ENCODE measurements at places on chromosomes 16 and 17.

- DNase-seq, result no peak
Measured at GRCh38 chr17:6547336-6547735, 9.0 kb downstream of the PITPNM3 start.

DNA sequence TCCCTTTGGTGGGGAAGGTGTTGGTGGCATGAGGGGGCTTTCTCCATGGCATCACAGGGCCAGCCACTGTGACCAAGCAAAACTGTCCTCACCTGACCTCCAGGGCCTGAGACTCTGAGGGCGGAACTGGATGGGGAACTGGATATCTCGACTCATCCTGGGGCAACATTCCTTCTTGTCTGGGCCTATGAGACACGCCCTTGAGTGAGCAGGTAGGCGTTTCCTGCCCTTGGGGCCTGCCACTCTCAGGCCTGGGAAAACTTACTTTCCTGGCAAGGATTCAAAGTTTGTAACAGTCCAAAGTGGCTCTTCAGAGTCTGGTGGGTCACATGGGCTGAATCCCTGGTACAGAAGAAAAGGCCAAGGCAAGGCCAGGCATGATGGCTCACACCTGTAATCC is 9.6 kb downstream of the MT1X start:
- no peak for DNase-seq

DNA sequence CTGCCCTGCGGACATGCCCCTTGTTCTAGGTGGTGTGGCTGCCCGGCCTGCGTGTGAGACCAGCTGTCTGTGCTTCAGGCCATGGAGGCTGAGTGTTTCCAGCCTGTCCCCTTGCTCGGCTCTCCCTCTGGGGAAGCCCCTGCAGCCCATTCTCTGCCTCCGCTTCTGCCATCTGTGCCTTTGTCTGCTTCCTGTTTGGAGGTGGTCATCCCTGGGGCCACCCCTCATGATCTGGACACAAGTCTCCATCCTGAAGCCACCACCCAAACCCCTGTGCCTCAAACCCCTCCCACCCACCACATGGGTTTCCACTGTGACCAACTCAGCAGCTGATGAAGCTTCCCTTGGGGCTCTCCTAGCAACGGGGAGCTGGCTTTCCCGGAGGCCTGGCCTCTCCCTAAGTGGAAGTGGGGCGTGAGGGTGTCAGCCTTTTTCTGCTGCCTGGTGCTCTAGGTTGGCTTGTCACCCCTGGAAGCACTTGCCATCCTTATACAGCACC is 184.9 kb downstream of the SEC14L1 start:
- peak; percentile 79 for DNase-seq

DNA sequence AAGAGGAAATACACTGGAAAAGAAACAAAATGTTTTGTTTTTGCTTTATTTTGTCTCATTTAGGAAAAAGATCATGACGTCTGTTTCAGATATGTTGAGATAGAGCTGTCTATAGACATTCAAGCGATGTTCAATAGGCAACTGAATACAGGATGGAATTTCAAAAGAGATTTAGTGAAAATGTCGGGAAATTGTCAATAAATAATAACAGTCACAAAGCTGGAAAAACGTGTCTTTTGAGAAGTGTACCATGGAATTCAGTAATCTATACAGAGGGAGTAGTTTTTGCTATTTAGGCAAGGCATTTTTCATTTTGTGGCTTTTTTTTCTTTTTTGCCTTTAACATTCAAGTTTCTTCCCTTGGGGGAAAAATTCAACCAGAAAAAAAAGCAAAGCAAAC is 33.0 kb downstream of the TMEM100 start:
- no peak for DNase-seq

- DNase-seq, result no peak
Measured at GRCh38 chr17:81722184-81723120, 10.4 kb downstream of the SLC25A10 start.

- DNase-seq, result no peak
Measured at GRCh38 chr17:31371511-31372097, 19.9 kb upstream of the RAB11FIP4 start.

DNA sequence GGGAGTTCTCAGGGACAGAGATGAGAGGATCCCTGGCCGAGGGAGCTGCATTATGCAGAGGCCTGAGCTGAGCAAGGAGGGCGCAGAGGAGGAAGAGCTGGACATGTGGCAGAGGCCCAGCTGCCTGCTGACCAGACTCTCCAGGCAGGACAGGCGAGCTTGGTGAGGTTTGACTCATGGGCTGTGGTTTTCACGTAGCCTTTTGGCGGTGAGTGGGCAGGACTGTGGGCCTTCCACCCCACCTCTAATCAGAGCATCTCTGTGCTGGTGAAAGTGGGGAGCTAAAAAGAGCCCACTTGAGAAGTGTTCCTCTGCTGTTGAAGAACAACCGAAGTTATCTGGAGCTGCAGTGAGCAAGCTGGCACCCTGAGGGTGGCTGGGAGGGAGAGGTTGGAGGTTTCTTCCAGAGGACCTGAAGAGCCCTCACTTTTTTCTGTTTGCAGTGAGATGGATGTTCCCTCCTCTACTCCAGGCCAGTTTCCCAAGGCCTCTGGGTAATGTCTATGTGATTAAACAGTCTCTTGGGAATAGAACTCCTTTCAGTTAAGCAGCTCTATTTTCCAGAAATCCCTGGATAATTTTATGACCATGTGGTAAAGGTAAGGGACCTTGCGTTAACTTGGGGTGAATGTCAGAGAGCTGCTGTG is 11.9 kb downstream of the EPN2 start:
- peak; percentile 74 for DNase-seq

Measured in spleen (tissue), 13 donors.